RPMI7951 (cell line): ENCODE measurements at places on chromosomes 12 and 14. TPM values are rescaled to one million over a fixed set of nuclear protein-coding genes. Genes with fewer than 3 reads are reported as not detected.

- DNase-seq = no peak
Measured at GRCh38 chr14:91716999-91717398, 14.9 kb downstream of the CATSPERB start.

DNA sequence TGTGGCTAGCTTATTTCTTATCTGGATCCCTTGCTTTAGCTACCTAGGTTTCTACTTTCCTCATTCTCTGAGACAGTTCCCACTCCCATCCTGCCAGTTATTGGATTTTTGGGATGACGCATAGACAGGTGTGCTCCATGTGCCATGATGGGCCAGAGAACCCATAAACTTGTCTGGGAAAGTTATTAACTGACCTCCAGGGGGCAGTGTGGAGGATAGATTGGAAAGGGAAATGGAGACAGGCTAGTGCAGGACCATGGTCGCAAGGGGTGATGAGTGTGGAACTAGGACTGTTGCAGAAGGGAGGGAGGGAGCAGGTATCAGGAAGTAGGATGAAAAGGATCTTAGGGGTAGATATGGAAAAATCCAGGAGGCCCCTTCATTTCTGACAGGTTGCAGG lies 80.3 kb downstream of the ESRRB start:
- DNase-seq = peak; percentile 33

Gene RDH16
- 0.29 TPM in 1 of 2 replicates, not detected in the other for total RNA-seq

GRCh38 chr12:91380631-91381030 lies 198.0 kb upstream of the DCN start:
- DNase-seq = no peak

- peak; percentile 97 for DNase-seq
Measured at GRCh38 chr12:7369274-7369729, 65.4 kb downstream of the ACSM4 start.

GRCh38 chr14:105952826-105953225 lies 426.4 kb downstream of the TMEM121 start:
- no peak for DNase-seq

DNA sequence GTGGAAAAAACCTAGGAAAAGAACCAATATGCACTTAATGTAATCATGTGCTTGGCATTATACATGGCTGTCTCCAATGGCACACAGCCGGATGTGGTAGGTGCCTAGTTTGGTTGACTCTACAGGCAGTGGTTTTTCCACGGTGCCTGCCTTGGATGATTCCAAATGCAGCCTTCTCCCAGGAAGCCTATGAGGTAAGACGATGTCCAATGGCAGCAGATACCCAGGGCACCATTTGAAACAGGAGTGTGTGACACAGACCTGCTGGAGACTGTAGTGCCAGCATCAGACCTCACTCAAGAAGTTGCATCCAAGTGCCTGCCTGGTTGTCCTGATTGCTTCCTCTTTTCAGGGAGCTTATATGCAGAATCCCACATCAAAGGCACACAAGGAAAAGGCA lies 88.0 kb upstream of the VASH1 start:
- DNase-seq = no peak

GRCh38 chr14:51028851-51029754 lies 65.8 kb downstream of the TRIM9 start:
- DNase-seq = no peak

Gene SERPINA10
- total RNA-seq = not detected in 2 replicates

Gene MFAP5
- 0.68 TPM in 1 of 2 replicates, not detected in the other for total RNA-seq

Gene TBX5
- total RNA-seq = not detected in 2 replicates

GRCh38 chr12:107287436-107288413 lies 194.4 kb upstream of the CRY1 start:
- peak; percentile 35 for DNase-seq

DNA sequence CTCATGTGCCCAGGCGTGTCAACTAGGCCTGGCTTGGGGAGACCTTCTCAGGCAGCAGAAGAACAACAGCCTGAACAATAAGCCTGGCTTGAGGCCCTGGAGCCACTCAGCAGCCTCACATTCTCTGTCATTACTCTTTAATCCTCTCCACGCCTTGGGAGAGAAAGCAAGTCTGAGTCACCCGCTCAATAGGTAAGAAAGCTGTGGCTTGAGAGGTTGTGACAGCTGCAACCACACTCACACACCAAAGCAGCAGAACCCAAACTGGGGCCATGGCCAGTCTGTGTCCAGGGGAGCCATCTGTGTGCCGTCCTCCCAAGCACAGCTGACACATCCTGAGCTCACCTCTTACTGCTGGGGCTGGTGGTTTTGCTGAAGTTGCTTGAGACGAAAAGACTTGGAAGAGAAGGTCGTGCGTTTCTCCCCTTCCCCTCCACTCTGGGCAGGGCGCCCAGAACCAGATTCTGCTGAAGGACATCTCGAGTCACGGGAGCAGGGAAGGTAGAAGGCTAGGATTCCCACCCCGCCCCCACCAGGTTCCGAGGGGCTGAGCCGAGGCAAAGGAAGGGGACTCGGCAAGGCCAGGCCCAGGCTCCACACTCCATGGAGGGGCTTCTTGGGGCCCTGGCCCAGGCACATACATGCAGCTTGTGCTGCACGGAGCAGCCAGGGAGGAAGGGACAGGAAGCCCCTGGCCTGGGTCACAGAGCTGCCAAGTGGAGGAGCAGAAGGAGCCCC lies 5.5 kb downstream of the TMEM63C start:
- peak; percentile 73 for DNase-seq

Gene ASIC1
- total RNA-seq = 0.24 and 0.39 TPM in 2 replicates

DNA sequence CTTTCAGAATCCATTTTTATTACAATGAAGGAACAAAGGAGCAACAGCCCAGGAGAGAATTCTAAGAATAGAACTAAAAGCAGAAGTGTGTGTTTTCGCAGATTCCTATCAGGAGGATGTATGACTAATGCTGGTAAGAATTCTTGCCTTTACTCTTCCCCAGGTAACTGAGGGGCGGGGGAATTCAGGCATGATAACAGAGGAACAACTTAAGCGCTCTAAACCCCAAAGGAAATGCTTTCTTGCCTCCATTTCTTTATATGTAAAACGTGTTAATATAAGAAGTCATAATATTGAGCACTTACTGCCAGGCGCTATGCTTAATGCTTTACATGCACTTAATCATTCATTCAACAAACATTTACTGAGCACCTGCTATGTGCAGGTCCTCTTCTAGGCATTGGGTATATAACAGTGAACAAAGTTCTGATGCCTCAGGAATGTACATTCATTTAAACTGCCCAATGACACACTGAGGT lies 4.5 kb downstream of the HCAR1 start:
- peak; percentile 18 for DNase-seq

DNA sequence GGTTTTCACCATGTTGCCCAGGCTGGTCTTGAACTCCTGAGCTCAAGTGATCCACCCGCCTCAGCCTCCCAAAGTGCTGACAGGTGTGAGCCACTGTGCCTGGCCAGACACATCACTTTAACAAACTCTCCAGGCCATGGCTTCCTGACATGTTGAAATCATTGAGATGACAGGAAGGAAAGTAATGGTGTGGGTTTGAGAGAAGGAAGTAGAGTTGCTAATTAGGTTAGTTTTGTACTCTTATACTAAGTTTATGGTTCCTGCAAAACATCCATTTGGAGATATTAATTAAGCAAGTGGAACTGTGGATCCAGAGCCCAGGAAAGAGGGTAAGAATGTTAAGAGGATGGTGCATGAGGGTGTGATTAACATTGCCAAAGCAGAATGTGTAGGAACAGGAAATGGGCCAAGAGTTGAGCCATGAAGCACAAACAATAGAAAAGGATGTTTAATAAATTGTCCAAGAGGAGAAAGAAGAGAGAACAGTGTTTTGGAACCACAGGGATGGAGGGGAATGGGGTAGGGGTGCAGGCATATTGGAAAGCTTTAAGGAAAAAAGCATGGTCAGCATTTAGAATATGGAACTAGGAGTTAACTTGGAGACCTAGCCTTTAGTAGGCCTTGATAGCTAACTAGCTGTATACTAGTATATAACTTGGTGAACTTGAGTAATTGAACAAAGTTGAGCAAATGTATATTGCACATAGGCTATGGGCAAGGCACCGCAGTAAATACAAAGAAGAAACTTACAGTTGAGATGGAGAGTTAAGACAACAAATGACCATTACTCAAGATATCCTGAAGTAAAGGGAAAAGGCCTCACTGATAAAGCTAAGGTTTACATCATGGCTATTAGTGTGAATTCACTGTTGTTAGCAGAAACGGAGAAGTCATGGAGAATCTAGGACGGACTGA lies 91.3 kb upstream of the DNM1L start:
- DNase-seq = no peak

GRCh38 chr12:114901316-114901715 lies 217.3 kb upstream of the TBX3 start:
- DNase-seq = no peak

Gene OAS2
- 19.4 and 27.5 TPM in 2 replicates for total RNA-seq

Gene TEAD4
- 10.9 and 11.3 TPM in 2 replicates for total RNA-seq

DNA sequence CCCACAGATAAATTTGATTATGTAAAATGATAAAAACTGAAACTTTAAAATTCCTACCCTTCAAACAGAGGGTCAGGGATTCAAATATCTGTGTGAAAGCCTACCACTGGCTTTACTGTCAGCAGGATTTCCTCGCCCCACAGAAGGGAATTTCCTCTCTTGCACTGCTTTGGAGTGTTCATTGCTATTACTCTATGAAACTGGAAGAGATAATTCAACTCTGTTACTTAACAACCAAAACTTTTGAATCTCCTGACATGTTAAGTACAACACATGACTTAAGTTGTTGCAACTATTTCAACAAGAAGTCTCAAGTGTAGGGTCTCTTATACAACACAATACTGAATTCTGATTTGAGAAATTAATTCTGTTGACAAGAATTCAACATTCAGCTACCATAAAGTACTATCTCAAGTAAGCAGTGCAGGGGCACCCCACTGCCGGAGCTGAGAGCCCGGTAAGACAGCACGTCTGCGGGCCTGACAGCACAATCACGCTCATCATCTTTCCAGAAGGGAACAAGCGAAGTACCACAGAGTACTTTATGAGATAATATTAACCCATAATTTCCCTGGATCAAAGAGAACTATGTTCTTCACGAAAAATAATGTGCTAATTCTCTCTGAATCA lies 22.9 kb downstream of the DICER1 start:
- no peak for DNase-seq

GRCh38 chr12:116687888-116688287 lies 50.0 kb downstream of the SPRING1 start:
- no peak for DNase-seq

DNA sequence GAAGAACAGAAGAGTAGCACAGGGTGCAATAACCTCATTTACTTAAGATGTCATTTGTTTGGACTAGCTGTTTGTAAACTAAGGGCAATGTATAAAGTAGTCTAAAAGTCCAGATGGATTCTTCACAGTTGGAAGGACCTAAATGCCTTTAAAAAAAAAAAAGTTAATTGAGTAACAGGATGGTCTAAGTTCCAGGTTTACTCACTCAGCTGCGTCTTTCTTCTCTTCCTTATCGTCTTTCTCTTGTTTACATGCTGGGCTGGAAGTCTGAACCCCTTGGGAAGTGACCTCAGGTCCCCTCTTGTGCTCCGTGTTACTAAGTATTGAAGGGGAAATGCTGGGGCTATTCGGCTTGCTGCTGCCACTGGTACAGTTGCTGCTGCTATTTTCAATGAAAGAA lies 82.5 kb downstream of the SH2B3 start:
- DNase-seq = no peak

Gene SPTB
- 0.84 and 1.2 TPM in 2 replicates for total RNA-seq

Gene IL26
- total RNA-seq = not detected in 2 replicates

GRCh38 chr14:53450871-53451270 lies 297.7 kb upstream of the DDHD1 start:
- no peak for DNase-seq

Gene AMDHD1
- total RNA-seq = 0.39 and 1.6 TPM in 2 replicates

GRCh38 chr14:62691647-62692489 lies 353.4 kb downstream of the KCNH5 start:
- peak; percentile 76 for DNase-seq

DNA sequence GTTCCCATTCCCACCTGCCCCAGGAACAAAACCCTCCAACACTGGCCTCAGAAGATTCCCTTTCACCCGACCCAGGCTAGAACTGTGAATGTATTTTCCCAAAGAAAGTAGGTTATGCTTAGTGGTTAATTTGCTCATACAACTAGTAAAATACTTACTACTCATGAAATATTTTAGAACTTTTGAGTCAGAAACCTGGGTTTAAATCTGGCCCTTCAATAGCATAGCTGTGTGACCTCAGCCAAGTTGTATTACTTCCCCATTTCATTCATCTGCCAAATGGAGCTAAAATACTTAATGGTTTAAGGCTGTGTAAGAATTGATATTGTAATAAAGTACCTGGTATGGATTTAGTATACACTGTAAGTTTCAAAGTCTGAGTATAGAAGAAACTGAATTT lies 69.1 kb upstream of the DNM1L start:
- no peak for DNase-seq

DNA sequence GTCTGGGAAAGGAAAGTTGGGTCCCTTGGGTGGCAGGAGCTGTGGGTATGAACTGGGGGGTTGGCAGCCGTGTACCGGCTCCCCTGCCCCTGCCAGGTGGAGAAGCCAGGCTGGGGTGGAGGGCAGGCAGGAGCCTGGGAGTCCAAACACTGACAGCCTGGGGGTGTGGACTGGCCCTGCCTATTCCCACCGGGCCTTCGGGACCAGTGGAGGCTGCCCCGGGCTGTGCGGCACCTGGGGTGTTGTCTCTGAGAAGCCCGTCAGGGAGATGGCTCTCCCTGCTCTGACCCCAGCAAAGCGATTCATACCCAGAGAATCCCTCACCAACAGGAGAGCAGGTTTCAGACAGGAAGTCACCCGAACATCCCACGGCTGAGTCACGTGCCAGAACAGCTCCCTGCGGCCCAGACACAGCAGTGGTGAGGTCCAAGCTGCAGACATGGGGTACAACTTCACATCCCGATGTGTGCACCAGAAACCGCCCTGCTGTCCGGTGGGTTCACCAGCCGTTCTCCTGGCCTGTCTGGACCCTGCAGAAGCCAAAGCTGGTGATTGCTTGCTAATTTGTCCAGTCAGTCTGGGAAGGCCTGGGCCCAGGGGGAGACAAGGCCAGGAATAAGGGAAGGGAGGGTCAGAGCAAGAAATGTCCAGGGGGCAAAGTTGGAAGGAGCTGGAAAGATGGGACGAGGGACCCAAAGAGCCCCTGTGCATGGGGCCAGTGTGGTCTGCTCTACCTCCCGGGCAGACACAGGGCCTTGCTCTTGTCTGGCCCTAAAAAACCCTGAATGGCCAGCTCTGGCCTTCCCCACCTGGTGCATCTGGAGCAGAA lies 2.1 kb upstream of the GPR132 start:
- no peak for DNase-seq

GRCh38 chr14:105171004-105171673 lies 2.6 kb upstream of the JAG2 start:
- DNase-seq = no peak

GRCh38 chr14:99250636-99251208 lies 21.3 kb downstream of the BCL11B start:
- no peak for DNase-seq

DNA sequence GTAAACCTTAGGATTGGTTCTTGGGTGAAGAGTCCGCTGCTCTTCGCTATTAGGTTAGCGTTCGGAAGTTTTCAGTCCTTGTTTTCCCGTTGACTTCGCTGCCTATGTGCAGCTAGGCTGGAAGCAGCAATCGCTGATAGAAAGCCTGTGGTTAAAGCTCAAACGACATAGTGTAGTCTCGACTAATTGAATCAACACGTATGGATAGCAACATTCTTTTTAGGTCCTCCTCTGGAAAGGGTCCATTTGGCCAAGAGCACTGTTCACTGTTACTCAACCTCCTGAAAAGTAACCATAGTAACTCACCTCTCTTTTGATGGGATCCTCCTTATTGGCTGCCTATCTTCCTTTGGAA lies 355.5 kb downstream of the SNAPC1 start:
- no peak for DNase-seq
